Nephron progenitor cell (in vitro differentiated cells): ENCODE measurements at places on chromosomes 4 and X.

- no peak for DNase-seq
Observed at GRCh38 chrX:63751481-63751880, 33.5 kb downstream of the ARHGEF9 start.

- no peak for DNase-seq
Observed at GRCh38 chrX:41033299-41033698, 51.9 kb upstream of the USP9X start.

GRCh38 chr4:8856835-8857621 is 14.6 kb downstream of the HMX1 start:
- DNase-seq, result no peak

- DNase-seq, result no peak
Observed at GRCh38 chr4:3656416-3657356, 109.5 kb upstream of the ADRA2C start.

DNA sequence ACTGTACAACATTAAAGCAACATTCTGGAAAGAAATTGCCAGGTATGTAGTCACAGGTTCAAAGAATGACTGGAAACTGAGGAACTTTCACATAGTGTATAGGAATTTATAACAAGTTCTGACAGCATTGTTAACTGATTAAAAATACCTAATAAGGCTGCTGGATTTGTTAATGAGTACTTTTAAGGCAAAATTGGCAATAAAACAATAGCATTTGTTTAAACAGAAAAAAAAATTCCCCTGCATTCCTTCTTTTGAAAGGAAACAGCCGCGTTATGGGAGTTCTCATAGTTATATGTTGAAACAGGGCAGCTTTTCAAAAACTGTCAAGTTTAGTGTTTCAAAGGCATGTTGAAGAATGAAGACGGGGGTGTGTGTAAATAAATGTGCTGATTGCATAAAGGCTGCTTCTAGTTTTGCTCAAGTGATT is 282.5 kb upstream of the FAT1 start:
- no peak for DNase-seq

DNA sequence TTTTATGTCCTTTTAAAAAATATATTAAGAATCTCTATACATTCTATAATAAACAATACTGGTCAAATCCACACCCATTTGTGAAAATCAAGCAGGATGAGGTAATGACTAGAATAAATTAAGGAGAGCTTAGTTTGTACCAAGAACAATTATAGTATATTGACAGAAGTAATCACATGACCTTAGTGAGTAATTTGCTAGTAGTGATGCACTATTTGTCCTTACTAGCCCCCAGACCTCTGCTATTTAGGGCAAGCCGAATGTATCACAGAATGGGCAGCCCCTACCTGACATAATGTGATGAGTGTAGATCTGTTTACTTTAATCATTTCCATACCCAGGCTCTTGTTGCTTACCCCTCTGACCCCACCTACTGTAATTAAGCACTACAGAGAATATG is 15.8 kb downstream of the ATP1B4 start:
- DNase-seq, result no peak

- no peak for DNase-seq
Observed at GRCh38 chr4:93646233-93646930, 182.2 kb upstream of the ATOH1 start.
